Naive thymus-derived CD8-positive, alpha-beta T cell (primary cell): ENCODE measurements at places on chromosomes 12 and 14.

DNA sequence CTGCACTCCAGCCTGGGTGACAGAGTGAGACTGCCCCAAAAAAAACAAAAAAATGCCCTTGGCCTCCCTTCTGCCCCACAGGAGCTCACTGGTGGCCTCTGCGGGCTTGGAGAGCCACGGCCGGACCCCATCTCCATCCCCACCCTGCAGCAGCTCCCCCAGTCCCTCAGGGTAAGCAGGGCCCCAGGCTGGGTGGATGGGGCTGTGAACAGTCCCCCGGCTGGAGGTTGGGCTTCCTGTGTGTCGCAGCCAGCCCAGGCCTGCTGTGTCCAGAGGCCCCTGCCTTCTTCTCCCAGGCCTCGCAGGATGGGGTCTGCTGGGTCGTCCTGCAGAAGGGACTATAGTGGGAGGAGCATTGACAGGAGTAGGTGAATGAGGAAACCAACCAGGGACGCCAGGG is 15.4 kb upstream of the PUS1 start:
- DNase-seq: no peak

GRCh38 chr12:45426294-45426693 is 210.4 kb downstream of the ANO6 start:
- no peak for DNase-seq

- no peak for DNase-seq
These were observed 10.7 kb downstream of the TMBIM4 start for GRCh38 chr12:66159123-66159522.

- no peak for DNase-seq
These were observed 54.3 kb downstream of the HMGA2 start for GRCh38 chr12:65878540-65878939.

DNA sequence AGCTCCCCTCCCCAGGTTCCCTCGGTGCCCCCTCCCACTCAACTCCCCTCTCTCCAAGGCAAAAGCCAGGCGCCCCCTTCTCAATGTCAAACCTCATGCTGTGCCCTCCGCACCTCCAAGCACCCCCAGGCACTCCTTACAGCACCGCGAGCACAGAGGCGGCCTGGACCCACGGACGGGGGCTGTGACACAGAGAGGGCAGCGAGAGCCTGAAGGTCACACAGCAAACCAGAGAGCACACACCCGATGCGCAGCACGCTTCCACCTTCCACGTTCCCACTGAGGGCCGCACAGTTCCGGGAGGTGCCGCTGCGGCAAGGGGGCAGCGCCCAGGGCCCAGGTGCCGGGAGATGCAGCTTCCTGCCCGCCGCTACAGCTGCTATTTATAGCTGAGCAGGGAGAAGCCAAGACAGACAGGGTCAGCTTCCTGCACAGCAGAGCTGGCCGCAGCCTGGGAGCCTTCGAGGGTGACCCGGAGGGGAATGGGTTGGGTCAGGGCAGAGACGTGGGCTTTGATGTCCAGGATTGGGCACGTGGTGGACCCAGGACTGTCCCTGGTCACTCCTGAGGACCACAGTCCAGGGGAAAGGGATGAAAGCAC is 12.9 kb downstream of the NCOR2 start:
- DNase-seq: no peak

DNA sequence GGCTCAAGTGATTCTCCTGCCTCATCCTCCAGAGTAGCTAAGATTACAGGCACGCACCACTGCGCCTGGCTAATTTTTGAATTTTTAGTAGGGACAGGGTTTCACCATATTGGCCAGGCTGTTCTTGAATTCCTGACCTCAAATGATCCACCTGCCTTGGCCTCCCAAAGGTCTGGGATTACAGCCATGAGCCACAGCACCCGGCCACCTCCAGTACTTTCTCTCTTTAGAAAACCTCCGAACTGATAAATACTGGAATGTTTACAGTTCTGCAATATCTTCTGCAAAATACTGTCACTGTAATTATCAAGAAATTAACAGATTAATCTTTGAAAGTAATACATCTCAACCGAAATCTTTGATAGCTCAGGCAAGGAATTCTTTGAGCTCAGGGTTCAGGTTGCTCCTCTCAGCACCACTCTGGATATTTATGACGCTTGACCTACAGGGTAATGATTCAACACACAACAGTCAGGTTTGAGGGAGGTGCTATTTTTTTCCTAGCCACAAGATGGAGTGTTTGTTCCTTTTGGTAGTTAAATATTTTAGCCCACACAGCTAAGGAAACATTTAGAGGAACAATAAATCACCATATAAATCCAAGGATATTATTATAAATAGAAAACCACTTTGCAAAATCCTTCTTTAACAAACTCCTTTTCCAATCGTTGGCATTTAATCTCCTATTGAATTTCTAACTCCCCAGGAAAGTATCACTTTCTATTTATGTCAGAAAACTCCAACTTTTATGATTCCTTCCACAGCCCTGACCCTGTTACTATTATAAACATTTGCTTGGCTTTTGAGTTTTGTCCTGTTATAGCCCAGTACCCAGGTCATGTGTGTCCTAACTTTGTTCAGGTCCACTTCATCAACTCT is 48.6 kb upstream of the GTF2A1 start:
- peak; percentile 10 for DNase-seq

- no peak for DNase-seq
These were observed 190.8 kb upstream of the TMEM132C start for GRCh38 chr12:128076188-128076587.

DNA sequence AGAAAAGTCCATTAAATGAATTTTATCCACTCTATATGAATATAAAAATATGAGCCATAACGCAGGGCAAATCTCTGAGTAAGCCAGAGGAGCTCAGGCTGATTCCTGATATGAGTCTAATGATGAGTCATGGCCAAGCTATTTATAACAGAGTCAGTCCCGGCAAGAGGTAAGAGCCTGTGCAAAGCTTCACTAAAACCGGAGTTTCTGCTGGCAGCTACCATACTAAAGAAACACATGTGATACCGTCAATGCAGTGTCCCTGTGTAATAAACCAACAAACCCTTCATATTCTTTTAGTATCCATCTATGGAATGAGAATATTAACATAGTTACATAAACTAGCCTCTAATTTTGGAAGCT is 319.4 kb downstream of the KCNC2 start:
- DNase-seq: no peak

GRCh38 chr12:119808441-119808840 is 68.7 kb downstream of the CIT start:
- no peak for DNase-seq

DNA sequence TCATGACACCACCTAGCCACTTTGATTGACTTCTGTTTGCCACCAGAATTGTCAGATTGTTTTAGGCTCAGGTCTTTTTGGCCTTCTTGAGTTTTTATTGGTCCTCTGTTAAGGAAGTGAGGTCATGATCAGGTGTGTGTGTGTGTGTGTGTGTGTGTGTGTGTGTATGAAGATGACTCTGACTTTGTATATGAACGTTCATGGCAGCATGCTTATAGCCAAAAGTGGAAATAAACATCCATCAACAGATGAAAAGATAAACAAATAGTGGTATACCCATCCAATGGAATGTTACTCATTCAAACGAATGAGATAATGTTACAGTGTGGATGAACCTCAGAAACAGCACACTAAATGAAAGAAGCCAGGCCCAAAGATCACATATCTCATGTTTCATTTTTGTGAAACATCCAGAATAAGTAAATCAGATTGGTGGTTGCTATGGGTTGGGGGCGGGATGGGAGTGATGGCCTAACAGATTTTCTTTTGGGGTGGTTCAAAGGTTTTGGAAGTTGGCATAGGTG is 258.6 kb downstream of the KTN1 start:
- no peak for DNase-seq

DNA sequence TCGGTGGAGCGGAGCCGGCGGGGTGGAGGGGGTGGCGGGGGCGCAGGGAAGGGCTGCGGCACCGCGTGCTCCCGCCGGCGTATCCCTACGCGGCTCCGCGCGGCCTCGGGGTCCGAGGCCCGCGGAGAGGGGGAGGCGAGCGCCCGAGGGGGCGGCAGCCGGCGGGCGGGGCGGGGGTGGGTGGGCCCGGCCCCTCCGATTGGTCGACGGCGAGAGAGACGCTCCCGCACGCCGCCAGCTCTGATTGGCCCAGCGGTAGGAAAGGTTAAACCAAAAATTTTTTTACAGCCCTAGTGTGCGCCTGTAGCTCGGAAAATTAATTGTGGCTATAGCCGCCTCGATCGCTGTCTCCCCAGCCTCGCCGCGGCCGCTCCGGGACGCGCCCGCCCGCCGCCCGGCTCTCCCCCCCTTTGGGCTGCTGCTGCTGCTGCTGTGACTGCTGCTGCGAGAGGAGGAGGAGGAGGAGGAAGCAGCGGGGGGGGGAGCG is at the start of gene FOXG1:
TSS of gene FOXG1 (plus strand) at position 319 of the 487 bp plus-strand sequence. CDS start 493 bp downstream, outside the sequence.
- DNase-seq: no peak

DNA sequence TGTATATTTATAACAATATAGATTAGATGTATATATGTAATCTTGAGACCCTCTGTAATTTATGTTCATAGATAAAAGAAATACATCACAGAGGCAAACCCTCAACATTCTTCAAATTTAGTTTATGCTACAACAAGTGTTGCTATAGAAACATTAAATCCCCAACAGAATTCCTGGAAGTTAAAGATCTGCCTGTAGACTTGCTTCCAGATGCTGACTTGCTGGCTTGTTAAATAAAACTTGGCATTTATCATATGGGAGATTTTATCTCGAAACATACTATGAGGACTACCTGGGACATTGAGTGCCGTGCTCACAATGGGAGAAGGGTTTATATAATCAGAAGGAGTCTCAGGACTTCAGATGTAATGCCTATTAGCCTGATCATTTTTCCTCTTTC is 136.3 kb upstream of the PLXNC1 start:
- no peak for DNase-seq
